ENCODE measurements at places on chromosomes 7 and 10.
A peak's percentile ranks its signal among the peaks of the same experiment; 100 is the strongest.

DNA sequence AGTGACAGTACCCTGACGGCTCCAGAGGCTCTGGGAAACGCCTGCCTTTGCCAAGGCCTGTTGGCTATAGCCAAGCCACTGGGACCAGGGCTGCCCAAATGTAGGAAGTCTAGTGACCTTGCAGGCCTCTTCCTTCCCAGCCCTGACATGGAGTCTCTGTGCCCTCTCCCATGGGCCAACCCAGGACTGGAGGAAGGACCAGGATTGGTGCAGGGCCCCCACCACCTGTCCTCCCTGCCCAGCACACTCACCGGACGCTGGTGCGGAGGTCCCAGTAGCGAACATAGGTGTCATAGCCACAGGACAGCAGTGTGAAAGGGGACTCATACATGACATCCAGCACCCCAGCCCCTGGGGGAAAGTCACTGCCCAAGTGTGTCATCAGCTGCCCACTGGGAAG lies 24.0 kb downstream of the DPCD start:
- H3K4me1 ChIP-seq = no peaks in the 10 kb centered on the region
- H3K27ac ChIP-seq = no peak overlapping the region
- H3K36me3 ChIP-seq = peaks cover 54% of the 10 kb centered on the region
- no peak overlapping the region for H3K4me3 ChIP-seq

DNA sequence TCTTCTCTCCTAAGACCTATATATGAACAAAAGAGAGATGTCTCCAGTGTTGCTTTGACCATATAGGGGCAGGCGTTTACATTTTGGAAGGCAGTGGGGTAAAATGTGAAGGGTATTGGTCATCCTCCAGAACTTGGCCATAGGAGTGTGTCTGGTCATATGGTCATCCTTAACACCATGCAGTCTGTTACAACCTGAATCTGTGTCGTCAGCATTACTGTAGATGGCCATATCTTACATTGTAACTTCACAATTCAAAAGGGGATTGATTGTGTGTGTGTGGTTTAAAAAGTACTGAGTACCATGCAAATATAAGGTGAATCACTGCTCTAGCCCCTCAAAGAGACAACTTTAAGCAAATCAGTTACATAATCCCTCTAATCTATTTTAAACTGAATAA lies 311.7 kb downstream of the BICC1 start:
- peaks cover 21% of the 10 kb centered on the region for H3K4me1 ChIP-seq
- no peak overlapping the region for H3K4me3 ChIP-seq
- H3K27ac ChIP-seq = no peak overlapping the region
- DNase-seq = no peak

DNA sequence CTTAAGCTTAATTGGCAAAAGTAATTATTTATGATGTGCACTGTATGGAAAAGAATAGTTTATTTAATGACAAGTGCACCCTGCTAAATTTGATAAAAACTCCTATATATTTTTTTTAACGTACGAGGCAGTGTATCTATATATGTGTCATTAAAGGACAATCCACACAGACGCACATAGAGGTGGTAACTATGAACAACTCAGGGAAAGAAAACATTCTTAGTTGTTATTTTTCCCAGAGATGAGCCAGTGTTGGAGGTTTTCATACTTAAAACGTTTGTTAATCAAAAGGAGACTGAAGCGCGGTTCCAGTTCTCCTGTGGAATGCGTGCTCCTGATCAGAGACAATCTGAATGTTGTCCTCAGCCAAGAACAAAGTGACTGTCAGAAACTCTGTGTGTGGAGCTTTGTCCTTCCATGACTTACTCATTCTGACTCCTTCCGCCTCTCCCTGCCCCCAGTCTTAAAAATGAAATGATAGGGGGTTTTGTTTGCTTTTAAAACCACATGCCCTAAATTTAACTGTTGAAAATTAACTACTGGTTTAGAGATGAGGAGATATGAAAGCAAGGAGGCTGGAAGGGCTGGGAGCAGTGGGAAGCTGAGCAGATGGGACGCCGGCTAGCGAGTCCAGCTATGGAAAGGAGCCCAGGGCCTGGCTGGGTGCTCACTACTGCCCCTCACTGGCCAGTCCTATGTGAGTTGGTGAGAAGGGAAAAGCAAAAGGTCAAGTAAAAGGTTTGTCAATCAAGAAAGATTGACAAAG lies 99.6 kb downstream of the SVIL start:
- peaks cover 3% of the 10 kb centered on the region for H3K36me3 ChIP-seq
- H3K4me3 ChIP-seq = no peak overlapping the region
- peaks cover 8% of the 10 kb centered on the region for H3K4me1 ChIP-seq

GRCh38 chr7:47304727-47305719 lies 276.9 kb downstream of the TNS3 start:
- peaks cover 36% of the 10 kb centered on the region for H3K36me3 ChIP-seq
- H3K4me1 ChIP-seq = no peaks in the 10 kb centered on the region
- no peak for DNase-seq
- H3K27ac ChIP-seq = no peak overlapping the region

DNA sequence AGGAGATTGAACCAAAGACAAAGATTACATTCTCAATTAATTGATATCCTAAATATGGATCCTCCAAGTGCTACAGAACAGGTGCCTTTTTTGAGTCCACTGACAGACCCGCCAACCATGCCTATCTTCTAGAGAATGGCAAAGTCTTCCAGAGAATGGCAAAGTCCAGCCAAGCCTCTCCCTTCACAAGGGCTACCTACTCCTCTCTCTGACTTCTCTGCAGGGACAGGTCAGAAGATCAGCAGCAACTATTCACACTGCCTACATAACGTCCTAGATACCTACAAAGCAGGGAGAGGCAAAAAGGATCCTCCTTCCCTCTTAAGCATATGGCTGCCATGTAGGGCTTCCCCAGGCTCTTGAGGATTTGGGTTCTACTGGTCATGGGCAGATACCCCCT lies 12.4 kb downstream of the UBE2H start:
- H3K27me3 ChIP-seq = no peaks in the 10 kb centered on the region
- H3K27ac ChIP-seq = no peak overlapping the region
- no peak overlapping the region for H3K4me3 ChIP-seq

DNA sequence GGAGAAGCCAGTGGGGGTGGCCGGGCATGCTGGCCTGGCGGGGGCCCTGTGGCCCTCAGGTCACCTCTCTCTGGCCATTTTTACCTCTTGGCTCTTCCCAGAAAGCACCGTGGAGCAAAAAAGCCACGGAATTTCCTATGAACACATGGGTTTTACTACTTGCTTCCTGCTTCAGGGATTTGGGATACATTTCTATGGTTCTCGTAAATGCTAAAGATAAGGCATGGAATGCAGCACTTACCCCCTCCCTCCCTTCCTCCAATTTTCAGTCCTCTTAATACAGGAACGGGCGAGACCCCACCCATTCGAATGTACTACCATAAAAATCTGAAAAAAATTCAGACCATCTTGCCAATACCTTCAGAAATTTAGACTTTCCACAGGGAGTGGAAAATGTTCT lies 279.7 kb downstream of the ARHGAP12 start:
- no peaks in the 10 kb centered on the region for H3K27me3 ChIP-seq
- DNase-seq = no peak
- H3K36me3 ChIP-seq = no peaks in the 10 kb centered on the region
- H3K4me3 ChIP-seq = no peak overlapping the region
- H3K27ac ChIP-seq = no peak overlapping the region

DNA sequence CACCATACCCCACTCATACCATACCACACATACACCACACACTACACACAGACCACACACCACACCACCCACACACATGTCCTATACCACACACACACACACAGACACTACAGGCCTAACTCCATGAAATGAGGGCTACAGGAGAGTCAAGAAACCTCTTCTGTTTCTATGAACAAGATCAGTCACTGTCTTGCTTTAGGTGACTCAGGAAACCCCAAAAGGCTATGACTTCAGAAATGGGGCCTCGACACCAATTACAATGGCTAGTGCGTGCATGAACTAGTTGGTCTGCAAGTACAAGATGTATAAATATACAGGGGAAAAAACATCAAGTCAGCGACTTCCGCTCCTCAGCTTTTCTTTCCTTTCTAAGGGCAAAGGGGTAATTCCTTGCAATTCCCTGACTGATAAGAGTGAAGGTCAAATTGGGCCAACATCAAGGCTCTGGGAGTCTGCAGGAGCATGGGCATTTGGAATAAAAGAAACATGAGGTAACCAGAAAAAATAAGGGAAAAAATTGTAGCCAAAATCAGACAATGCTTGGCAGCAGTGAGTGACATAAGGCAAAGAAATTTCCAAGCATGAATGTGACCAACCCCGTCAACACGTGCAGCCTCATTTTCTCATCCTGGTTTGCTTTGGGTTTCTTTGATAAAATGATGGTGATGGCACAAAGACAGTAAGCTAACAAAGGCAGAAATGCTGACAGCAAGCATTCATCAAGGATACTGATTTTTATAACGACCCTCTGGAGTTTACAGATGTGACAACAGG lies 1.5 kb downstream of the PKD1L1 start:
- H3K4me1 ChIP-seq = no peaks in the 10 kb centered on the region
- no peak overlapping the region for H3K4me3 ChIP-seq
- H3K27me3 ChIP-seq = no peaks in the 10 kb centered on the region
- peak overlapping the region; percentile 87 for H3K27ac ChIP-seq
- no peaks in the 10 kb centered on the region for H3K36me3 ChIP-seq

DNA sequence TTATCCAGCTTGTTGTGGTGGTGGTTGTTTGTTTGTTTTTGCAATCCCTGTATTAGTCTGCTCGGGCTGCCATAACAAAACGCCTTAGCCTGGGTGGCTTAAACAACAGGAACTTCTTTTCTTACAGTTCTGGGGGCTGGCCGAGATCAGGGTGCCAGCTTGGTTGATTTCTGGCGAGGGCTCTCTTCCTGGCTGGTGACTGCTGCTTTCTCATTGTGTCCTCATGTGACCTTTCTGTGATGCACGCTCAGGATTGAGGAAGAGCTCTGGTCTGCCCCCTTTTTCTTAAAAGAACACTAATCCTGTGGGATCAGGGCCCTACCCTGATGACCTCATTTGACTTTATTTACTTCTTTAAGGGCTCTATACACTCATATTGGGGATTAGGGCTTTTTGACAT lies 107.1 kb upstream of the NRP1 start:
- DNase-seq = no peak
- no peak overlapping the region for H3K4me3 ChIP-seq
- H3K4me1 ChIP-seq = no peaks in the 10 kb centered on the region
- no peak overlapping the region for H3K27ac ChIP-seq
- H3K27me3 ChIP-seq = no peaks in the 10 kb centered on the region
- H3K36me3 ChIP-seq = no peaks in the 10 kb centered on the region

DNA sequence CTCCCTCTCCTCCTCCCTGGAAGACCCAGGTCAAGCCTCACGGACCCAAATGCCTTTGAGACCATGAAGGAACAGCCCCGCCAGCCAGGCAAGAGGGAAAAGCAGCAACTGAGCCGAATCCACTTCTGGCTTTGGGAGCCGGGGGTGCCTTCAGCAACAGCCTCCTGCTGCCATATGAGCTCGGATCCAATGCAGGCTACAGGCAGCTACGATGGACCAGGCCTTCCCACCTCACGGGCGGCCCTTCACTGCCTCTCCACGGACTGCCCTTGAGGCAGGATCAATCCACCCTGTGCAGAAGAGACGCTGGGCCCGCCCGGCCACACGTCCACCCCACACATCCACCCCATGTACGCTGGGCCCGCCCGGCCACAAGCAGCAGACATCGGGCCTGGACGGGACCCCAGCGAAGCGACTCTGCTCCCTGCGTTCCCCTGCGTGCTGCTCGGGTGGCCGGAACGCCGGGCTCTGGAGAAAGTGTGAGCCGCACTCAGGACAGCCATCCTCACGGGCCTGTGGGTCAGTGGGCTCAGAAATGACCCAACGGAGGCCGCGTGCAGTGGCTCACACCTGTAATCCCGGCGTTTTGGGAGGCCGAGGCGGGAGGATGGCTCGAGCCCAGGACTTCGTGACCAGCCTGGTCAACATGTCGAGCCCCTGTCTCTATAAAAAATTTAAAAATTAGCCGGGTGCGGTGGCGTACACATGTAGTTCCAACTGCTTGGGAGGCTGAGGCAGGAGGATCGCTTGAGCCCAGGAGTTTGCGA lies 82.0 kb downstream of the FOXL3 start:
- peak; percentile 13 for DNase-seq
- H3K27me3 ChIP-seq = no peaks in the 10 kb centered on the region
- H3K27ac ChIP-seq = no peak overlapping the region
- H3K36me3 ChIP-seq = no peaks in the 10 kb centered on the region
- H3K4me3 ChIP-seq = no peak overlapping the region

DNA sequence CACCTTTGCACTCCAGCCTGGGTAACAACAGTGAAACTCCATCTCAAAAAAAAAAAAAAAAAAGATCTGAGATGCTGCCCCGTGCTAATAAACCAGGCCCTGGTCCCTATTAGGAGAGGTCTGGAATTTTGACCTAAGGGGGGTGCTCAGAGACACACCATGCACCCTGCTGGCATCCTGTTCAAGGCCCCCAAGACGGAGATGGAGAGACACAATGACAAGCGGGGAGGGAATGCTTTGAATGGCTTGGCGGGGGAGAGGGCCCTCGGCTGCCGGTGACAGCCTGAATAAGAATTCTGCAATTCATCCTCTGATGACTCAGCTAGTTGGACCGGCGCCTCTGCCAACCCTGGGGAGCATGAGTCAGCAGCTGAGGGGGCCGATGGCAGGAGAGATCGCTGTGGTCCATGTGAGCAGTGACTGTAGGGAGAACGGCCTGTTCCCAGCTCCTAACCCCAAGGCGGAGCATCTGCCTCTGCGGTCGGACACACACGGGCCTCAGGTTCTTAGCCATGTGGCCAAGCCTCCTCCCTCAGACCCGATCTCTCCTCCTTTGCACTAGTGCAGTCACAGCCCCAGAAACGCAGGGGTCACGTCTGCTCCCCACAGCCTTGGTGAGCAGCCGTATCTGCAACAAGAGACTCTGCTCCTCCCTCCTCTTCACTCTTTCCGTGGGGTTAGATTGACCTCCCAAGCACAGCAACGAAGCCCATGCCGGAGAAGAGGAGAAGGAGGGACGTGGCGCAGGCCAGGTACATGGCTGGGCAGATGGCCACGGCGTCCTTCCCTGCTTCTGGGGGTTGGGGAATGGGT lies 14.9 kb downstream of the TRIM56 start:
- H3K27ac ChIP-seq = peak overlapping the region; percentile 79
- no peaks in the 10 kb centered on the region for H3K36me3 ChIP-seq
- DNase-seq = peak; percentile 70
- no peak overlapping the region for H3K4me3 ChIP-seq
- H3K4me1 ChIP-seq = peaks cover 4% of the 10 kb centered on the region

DNA sequence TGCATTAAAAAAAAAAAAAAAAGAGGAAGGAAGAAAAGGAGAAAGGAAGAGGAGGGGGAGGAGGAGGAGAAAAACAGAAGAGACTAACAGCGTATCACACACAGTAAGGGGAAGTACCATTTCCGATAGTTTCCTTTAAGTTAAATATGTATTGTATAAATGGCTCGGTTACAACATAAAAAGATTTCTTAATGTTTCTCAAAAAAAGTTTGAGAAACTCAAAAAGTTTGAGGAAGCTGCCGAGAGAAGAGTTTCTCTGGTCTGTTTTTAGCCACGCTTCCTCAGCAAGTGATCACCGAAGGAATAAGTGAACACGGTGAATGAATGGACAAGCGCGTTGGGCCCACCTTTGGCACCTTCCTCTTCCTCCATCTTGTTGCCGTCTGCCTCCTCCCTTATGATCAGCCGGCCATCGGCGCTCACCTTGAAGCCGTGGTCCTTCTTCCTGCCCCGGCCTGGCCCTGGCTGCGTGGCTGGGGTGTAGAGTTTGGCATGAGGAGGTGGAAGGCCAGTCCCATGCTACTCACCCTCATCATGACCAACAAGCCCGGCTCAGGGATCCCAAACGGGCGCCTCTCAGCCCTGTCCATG lies 31.3 kb upstream of the FRAT2 start:
- no peaks in the 10 kb centered on the region for H3K27me3 ChIP-seq
- H3K36me3 ChIP-seq = peaks cover 33% of the 10 kb centered on the region
- no peaks in the 10 kb centered on the region for H3K4me1 ChIP-seq
- no peak overlapping the region for H3K4me3 ChIP-seq
- H3K27ac ChIP-seq = peak overlapping the region; percentile 80

- no peak overlapping the region for H3K27ac ChIP-seq
- H3K36me3 ChIP-seq = no peaks in the 10 kb centered on the region
- no peak overlapping the region for H3K4me3 ChIP-seq
- DNase-seq = no peak
Measured at GRCh38 chr10:33665501-33665900, 331.0 kb upstream of the NRP1 start.

Measured in lung (tissue), 17 donors.